ENCODE measurements at places on chromosomes 16 and 17.
A peak's percentile ranks its signal among the peaks of the same experiment; 100 is the strongest.

DNA sequence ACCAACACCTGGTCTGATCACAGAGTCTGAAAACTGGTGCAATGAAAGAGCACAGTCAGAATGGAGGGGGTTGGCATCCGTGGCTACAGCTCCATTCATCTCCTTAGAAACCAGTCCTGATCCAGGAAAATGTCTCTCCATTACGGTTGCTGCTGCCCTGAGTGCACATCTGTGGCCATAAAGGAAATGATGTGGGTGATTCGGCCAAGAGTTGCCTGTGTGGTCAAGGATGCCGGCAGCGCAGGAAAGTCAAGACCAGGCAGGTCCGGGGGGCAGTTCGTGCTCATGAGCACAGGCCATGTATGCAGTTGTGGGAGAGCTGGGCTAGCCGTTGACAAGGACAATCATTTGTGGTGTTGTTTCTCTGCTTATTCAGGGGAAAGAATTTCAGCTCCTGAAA, 5.9 kb downstream of the XAF1 start:
- no peak for DNase-seq

DNA sequence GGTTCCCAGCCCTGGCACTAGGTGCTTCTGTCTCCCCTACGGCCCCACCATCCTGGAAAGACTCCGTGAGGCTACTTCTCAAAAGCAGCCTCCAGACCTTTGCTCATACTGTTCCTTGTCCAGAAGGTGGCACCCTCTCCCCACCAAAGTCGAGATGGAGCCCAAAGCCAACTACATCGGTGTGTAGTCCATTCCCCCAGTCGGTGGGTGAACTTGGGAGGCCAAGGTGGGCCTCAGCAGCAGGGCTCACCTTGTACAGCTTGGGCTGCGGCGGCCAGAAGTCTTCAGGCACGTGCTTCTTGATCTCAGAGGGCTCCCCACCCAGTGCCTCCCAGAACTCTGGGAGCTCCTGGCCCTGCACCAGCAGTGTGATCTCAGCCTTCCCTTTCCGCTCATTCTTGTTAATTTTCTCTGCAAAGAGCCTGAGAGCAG, 10.2 kb downstream of the FLII start:
- peak; percentile 32 for DNase-seq

DNA sequence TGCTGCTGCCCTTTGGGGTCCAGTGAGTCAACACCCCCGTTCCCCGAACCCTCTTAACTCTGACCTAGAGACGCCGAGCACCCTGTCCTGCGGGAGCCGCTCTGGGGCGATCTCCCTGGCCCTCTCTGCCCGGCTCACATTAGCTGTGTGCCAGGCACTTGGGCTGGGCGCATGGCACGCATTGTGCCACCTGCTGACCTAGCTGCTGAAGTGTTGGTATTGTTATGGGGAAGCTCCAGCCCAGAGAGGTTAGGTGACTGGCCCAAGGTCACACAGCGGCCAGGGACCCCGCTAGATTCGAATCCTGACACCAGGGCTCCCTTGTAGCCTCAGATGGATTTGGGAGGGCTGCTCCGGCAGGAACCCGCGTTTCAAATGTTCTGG, 1.1 kb downstream of the HSD17B1 start:
- no peak for DNase-seq

- DNase-seq, result no peak
These were observed 26.1 kb downstream of the METTL16 start for GRCh38 chr17:2485543-2485942.

- DNase-seq, result no peak
These were observed 171.4 kb downstream of the COPRS start for GRCh38 chr17:31687505-31688126.

DNA sequence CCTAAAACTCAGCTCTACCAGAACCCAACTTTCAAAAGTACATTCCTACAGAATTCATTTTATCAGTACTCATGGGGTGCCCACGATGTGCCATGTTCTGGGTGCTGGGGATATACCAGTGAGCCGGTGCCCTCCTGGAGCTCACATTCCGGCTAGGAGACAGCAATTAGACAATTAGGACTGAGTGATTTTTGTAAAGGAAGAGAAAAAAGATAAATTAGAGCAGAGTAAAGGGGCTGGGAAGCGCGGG, 449 bp upstream of the MRPL58 start:
- DNase-seq, result no peak

DNA sequence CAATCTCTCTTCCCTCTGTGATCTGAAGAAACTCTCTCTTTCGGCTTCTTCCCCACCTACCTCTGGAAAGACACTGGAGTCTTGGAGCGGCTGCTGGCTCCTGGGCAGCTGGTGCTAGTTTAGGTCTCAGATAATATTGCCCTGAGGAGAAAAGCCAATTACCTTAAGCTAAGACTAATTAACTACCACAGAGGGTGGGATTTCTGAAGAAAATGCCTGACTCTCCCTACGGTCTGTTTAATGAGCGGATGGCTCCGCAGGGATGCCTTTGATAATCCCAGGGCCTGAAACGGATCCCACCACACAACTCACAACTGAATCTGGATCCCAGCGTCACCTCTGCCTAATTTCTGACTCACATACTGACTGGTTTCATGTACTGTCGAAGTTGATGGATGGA, 127.0 kb upstream of the NLRP1 start:
- no peak for DNase-seq

- no peak for DNase-seq
These were observed 9.0 kb upstream of the CD300C start for GRCh38 chr17:74554909-74555308.

DNA sequence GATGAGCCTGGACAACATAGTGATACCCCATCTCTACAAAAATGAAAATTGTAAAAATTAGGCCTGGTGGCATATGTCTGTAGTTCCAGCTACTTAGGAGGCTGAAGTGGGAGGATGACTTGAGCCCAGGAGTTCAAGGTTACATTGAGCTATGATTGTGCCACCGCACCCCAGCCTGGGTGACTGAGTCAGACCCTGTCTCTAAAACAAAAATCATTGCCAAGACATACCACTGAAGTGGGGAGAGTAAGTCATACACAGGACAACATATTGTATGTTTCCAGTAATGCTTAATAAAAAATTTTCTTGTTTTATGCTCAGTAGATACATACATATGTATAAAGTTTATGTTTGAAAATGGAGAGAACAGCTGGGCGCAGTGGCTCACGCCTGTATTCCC, 39.2 kb downstream of the NDE1 start:
- DNase-seq, result no peak

- DNase-seq, result no peak
These were observed 72.0 kb upstream of the ZNF750 start for GRCh38 chr17:82911822-82912221.

DNA sequence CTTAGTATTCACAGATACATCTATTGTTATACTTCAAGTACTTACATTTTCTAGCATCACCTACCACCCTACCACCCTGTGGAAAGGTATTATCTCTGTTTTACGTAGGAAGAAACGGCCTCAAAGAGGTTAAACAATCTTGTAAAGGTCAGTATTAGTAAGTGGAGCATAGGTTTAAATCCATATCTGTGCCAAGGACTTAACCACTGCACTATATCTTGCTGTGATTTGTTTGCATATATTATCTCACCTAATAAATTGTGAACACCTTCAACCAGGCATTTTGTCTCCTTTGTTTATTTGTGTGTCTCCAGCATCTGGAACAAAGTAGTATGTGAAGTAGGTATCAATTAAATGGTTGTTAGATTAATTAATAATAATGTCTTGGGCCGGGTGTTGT, 27.3 kb downstream of the IGF2BP1 start:
- DNase-seq, result no peak

GRCh38 chr16:4272114-4272956, 488 bp downstream of the TFAP4 start:
- DNase-seq, result no peak

GRCh38 chr17:75854101-75854748, 910 bp downstream of the WBP2 start:
- no peak for DNase-seq

DNA sequence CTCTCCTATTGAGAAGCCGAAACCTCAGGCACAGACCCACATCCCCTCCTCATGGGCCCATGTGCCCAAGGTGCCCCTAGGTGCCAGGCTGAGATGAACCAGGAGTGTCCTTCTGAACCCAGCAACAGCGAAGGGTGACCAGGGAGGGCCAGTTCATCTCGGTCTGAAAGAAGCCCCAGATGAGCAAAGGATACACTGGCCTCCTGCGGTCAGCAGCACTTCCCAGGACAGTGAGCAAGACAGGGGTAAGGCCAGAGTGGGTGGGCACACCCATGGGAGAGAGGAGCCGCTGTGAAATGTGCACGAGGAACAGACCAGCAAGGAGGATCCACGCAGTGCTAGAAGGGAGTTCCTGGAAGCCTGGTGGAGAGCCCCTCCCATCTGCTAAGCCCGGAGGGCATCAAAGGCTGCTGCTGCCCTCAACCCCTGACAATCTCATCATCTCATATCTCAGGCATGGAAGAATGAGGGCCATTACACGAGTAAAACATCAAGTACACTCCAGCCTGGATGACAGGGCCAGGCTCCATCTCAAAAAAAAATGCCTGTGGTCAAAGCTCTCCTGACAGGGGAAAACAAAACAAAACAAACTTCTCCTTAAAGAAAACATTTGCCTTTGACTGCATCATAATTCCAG, 3.3 kb upstream of the HBZ start:
- no peak for DNase-seq

DNA sequence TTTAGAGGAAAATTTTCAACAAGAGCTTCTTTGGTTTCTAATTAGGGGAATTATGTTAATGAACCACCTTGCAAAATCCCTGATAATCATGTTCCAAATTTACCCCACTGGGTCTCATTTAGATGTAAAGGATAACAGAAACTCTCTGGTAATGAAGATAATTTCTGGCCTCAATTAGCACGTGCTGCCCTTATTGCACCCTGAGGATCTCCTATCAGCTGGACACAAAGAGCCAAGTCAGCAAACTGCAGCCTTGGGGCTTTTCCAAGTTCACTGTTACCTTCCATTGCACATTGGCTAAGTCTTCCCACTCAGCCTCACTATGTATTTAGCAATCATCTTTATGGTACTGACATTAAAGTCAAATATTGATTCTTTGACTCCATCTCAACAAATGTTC, 78.1 kb downstream of the GP2 start:
- no peak for DNase-seq

DNA sequence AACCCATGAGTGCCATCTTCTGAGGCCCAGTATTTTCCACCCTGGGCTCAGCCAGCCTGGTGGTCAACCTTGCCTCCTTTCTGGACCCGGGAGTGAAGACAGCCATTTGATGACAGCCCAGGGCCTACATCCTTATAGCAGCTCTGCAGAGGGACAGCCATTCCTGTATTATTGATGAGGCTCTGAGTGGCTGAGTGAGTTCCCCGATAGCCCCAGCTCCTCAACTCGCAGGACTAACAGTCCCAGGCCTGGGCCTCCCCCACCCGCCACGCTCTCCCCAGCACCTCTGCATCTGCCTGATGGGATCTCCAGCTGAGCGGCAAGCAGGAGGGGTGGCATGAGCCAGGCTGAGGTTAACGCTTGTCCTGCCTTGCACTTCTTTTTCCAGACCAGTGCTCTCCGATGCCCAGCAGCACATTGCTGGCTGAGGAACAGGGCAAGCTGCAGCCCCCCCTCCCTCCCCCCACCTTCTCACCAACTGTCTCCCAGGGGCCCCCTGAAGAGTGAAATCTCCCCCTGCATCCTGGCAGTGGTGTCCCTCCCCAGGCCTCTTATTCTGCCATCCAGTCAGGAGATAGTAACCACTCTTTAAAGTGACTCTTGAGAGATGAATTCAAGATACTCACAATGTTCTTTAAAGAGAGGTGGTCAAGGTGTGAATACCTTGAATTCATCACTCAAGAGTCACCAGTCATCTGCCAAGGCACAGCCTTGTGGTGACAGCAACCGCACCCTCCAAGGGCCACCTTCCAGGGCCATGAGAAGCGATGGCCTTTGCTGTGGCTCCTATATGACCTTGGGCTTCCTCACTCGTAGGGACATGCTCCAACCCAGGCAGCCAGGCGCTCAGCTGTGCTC, 23.5 kb downstream of the CACNG5 start:
- DNase-seq, result no peak

GRCh38 chr16:57614536-57614935, 13.9 kb upstream of the ADGRG1 start:
- DNase-seq, result no peak

DNA sequence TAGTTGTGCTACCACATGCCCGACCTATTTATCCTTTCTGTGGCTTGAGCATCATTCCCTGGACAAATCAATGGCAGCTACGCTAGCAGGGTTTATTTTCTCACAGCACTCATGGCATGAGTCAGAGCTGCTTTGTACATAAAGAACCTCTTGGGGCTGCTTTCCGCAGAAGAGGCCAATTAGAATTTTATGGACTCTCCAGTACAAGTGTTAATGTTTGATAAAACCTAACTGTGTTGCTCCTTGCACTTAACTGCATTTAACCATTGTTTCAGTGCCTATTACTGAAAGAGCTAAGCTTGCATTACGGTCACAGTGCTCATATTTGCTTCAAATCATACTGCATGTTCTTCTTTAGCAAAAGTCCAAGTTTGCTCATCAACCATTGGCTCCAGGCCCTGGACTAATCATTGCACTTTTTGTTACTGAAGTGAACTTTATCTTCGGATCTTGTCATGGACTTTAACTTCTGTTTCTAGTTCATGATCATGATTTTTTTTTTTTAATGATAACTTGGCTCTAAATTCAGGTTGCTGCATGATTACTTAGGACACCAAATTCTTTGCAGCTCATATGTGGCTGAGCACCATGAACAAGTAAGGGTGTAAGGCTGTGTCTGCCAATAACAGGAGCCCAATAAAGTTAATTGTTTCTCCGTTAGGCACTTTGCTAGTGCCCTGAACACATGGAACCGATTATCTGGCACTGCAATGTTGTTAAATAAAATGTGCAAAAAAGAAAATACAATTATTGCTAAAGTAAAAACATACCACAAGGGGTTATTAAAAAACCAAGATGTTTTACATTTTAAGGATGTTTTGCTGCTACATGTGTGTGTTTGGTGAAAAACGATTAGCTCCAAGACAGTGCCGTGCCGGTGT, 492.2 kb downstream of the KCNJ2 start:
- DNase-seq, result no peak

DNA sequence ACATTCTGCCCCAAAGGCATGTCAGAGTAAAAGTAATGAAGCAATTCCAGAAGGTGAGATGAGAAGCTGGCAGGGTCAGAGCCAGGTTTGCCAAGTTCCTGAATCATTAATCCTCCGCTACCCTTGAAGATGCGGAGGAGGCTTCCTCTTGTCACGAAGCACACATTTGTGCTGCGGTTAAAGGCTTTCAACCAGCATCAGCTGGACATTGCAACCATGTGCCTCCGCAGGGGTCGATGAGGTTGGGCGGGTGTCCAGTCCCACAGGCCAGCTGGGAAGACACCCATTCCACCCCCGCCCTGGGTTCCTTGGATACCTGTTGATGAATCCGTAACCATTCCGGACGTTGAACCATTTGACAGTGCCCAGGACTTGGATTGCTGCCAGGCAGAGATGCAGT, 1.3 kb downstream of the YBX2 start:
- DNase-seq, result no peak

DNA sequence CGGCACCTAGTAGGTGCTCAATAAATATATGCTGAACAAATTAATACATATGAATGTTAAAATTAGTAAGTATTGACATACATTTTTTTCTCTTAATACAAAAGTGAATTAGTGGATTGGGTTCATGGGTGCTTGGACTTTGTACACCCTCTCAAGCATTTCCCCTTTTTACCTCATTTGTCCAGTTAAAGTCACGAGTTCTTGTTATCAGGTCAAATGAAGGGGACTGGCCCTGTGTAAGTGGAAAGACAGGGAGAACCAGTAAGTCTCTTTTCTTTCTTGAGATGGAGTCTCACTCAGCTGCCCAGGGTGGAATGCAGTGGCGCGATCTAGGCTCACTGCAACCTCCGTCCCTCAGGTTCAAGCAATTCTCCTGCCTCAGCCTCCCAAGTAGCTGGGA, 13.7 kb upstream of the RANGRF start:
- DNase-seq, result no peak

GRCh38 chr16:88570691-88571092, 489 bp downstream of the ZC3H18 start:
- DNase-seq, result no peak

All from stimulated activated CD4-positive, alpha-beta T cell treated with anti-CD3 and anti-CD28 coated beads, Interleukin-1b, Interleukin-23, amount 100 ng/mL, for 1 hour (primary cell).